ENCODE measurements at places on chromosomes 12 and 14.

- DNase-seq, result no peak
Observed at GRCh38 chr12:21476949-21477348, 24.5 kb downstream of the RECQL start.

DNA sequence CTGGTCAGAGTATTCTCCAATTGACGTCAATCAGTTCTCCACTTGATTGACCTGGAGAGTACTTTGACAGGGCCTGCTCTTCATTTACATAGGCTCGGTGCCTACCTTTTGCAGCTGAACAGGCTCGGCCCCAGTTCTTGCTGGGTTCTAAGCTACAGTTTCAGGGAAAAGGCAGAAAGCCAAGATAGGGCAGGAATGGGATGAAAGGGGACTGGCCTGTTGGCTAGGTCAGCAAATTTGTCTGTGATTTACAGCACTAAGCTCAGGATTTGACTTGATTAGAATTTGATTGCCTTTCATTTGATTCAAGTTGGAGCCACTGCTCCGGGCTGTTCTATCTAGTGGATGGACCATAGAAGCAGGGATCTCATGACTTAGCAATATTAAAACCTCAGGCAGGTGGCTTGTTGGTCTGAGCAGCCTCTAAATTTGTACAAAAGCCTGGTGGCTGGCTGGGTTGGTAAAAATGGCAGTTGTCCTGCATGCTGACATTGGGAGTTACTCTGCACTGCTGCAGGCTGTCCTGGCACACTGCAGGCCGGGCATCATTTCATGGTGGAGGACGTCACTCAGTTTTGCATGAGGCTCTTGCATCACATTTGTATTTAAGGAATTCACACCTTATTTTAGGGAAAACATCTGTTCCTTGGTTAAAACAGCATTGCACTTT, 71.8 kb downstream of the BICD1 start:
- no peak for DNase-seq

DNA sequence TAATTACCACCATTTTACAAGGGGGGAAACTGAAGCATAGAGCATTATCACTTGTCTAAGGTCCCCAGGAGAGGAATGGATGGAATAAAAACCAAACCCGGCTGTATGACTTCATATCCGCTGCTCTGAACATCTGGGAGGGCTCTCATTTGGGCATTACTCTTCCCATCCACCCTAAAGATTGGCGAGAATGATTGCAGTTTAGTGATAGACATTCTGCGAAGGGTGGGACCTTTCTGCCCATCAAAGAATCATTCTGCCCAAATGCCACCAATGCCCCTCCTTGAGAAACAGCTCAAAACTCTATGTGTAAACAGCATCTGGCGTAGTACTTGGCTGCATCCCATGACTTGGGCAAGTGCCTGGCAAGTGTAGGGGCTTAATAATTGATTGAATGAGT, 11.6 kb downstream of the CHST11 start:
- no peak for DNase-seq

DNA sequence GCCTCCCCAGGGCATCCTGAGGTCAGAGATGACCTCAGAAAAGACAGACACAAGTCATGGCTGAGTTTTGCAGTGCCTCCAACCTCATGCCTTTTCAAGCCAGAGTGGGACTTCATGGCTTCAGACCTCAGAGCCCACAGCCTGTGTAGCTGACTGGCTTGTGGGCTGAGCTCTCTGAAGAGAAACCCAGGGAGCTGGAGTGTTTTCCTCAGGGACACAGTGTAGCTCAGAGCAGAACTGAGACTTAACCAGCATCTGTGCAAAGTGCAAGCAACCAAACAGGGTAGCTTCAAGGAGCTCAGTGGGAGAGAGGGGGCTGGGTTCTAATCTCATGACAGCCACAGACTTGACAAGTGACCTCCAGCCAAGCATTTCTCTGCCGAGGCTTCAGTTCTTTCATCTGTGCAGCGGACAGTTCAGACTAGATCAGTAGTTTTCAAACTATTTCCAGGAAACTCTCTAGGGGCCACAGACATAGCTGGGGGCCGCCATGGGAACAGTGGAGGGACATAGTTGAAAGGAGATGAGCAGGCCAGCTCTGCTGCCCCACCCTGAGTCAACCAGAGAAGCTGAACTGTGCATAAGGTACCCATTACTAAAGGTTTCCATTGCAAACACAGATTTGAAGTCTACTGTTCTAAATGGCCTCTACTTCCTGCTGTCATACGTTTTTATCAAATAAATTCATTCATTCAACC, 80.0 kb downstream of the LGMN start:
- no peak for DNase-seq

DNA sequence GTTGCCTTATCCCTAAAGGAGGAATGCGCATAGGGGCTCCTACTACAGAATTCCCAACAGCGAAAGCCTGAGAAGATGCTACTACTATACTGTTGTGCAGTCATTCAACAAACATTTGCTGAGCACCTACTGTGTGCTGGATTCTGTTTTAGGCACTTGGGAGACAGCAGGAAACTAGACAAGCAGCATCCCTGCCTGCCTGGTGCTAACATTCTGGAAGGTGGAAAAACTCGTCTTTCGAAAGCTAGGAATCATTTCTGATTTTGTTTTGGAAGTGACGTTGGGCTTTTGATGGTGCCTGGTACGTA, 131.5 kb upstream of the NCOR2 start:
- DNase-seq, result no peak

DNA sequence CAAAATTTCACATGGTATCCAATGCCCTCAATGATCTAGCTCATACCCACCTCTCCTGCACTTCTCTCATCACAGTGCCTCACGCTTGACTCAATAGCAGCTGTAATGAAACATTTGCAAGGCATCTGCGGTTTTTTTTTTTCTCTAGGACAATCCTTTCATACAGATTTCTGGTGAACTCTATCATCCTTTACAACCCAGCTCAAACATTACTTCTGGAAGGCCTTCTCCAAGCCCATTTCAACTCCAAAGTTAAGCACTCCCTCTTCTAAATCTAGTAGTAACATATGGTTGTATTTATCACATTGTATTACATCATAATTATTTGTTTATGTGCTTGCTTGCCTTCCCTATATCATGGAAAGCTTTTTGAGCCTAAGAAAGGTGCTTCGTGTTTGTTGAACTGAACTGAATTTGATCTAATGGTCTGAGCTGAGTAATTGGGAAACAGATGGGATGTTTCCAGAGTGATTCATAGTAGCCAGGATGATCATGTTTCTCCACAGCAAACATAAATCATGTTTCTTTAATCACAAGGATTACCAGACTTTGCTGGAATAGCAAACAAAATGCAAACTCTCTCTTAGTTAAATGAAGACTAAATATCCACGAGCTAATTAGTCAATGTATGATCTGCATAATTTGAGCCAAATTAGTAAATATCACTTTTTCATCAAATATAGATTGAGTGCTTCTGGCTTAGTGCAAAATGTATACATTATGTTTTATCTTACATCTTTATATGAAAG, 14.3 kb downstream of the CFL2 start:
- no peak for DNase-seq
